ENCODE measurements at places on chromosomes 2 and 18. TPM values are rescaled to one million over a fixed set of nuclear protein-coding genes. Genes with fewer than 3 reads are reported as not detected.
A peak's percentile ranks its signal among the peaks of the same experiment; 100 is the strongest.

Gene RNU2-63P
- total RNA-seq: 7.0 TPM

Gene SKA1
- total RNA-seq: 48.9 TPM

Gene LRATD1
- not detected for total RNA-seq

Gene NDC80
- 91.3 TPM for total RNA-seq

Gene DIPK1C
- total RNA-seq: not detected

Gene EGR4
- not detected for total RNA-seq

Gene GPR39
- not detected for total RNA-seq

Gene PSMA8
- 1.2 TPM for total RNA-seq

Gene HOXD11
- not detected for total RNA-seq

GRCh38 chr2:60547841-60548240 lies 5.6 kb downstream of the BCL11A start:
- DNase-seq: no peak

DNA sequence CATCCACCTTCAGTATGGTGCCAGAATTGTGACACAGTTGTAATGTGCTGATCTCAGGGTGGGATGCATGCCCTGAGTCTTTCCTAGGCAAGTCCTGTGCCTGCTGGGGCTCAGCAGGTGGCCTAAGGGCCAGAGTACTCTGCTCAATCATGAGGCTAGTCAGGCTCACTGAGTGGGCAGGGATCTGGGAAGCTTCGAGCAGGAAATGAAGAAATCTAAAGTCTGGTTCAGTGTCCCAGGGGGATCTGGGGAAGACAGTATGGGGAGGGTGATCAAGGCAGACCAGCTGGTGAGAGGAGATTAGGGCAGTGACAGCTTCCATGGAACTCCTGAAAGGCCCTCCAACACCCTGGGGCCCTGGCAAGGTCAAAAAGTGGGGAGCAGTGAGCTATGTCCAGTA lies 8.9 kb upstream of the ANKRD29 start:
- DNase-seq: no peak

GRCh38 chr2:39852831-39853230 lies 73.8 kb upstream of the THUMPD2 start:
- no peak for DNase-seq

DNA sequence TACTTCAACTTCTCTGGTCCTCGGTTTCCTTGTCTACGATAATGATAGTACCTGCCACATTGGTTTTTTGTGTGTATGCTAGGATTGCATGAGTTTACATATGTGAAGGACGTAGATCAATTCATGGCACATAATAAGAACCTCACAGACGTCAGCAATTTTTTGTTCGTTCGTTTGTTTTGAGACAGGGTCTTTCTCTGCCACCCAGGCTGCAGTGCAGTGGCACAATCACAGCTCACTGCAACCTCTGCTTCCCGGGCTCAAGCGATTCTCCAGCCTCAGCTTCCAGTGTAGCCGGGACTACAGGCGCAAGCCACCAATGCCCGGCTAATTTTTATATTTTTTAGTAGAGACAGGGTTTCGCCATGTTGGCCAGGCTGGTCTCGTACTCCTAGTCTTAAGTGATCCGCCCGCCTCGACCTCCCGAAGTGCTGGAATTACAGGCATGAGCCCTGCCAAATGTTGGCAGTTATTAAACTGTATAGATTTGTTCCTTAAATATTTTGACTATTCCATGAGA lies 756 bp upstream of the SLC35F5 start:
- DNase-seq: peak; percentile 33

DNA sequence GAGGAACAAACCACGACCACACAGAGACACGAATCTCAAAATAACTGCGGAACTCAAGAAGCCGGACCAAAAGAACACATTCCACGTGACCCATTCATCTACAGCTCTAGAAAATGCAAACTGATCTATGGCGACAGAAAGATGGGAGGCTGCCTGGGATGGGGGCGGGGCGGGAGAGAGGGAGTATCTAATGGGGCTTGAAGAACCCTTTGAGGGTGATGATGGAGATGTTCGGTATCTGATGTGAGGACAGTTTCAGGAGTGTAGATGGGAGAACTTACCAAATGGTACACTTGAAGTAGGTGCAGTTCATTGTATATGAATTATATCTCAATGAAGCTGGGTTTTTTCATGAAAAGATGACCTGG lies 34.6 kb upstream of the KLF11 start:
- no peak for DNase-seq

DNA sequence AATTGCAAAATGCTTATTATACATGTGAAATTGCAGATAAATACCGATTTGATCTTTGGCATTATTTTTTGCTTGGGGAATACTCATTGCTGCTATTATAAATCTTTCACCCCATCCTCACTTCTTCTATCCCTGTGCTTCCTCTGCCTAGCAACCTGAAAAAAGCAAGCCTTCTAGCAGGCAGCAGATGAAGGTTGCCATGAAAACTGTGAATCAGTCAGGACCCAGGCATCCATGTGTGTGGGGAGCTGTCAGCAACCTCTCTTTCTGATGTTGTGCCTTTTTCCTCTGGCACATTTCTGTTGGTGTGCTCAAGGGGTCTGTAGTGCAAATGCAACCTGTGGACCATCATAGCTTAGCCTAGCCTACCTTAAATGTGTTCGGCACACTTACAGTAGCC lies 364.2 kb downstream of the LRRTM1 start:
- DNase-seq: no peak

DNA sequence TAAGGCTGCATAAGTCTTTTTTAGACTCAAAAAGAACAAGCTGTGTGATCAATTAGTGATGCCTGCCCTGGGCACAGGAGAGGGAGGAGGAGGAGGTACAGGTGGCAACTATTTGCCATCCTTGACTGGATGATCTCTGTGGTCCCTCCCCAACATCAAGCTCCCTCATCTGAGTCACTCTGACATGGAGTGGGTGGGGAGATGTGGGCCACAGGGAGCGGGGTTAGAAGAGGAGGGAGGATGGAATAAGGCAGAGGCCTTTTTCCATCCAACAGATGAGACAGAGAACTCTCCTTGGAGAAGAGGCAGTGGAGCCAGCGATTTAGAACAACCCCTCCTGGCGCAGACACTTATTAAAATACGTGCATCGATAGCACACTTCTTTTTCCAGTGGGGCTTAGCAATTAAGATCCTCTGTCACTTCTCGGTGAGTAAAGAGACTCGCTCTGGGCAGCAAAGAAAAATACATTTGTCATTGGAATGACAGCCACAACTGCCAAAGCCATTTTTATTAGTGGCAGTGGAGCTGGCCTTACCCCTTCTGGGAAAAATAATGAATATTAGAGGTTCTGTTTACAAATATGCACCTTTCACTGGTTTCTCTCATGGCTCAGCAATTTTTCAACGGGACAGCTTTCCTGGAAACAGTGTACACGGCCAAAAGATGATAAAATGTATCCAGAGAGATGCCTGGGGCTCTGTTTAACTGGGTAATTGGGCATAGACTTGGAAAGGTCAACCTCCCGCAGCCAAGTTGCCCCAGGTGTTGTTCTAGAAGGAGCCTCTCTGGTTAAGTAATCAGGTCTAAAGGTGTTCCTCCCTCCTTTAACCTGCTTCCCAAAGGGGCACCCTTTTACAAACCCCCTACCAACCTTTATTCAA lies 238.4 kb upstream of the CXCR4 start:
- no peak for DNase-seq

- DNase-seq: peak; percentile 69
Measured at GRCh38 chr2:157596992-157597681, 31.5 kb downstream of the ACVR1C start.

DNA sequence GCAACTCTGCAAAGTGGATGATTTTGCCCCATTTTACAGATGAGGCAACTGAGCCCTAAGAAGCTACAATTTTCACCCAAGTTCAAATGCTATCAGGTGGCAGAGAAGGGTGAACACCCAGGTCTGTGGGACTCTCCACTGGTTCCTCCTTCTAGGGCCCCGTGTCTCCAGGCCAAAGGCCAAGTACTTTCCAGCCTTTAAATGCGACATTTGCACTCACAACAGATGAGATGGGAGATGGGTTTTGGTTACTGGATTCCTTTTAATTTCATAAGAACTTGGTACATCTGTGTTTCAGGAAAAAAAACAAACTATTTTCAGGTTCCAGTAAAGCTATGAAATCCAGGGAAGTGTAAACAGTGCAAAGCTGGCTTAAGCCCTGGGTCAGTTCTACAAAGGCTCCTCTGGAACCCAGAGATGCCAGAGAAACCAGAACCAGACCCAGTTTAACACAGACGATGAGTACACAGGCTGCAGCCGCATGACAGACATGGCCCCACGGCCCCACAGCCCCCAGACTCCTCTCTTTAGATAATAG lies 361.7 kb downstream of the ANAPC1 start:
- DNase-seq: no peak

DNA sequence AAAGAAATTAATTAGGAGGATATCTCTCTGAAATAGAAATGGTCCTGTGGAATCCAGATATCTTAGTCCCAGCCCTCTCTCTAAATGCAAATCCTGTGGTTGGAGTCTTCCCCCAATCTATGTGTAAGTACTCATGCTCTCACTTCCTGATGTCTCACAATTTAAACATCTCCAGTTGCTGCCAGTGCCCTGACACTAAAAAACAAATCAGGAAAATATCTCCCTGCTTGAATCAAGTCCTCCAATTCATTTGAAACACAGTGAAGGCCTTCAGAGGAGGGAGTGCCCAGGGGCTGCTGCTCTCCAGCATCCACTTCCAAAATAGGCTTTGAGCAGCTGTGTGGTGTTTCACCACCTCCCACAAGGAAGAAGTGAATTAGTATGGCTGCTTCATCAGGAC lies 413.8 kb downstream of the RAD51AP2 start:
- DNase-seq: no peak

GRCh38 chr2:71504611-71505010 lies 51.2 kb downstream of the DYSF start:
- DNase-seq: no peak

- DNase-seq: no peak
Measured at GRCh38 chr2:25349397-25349796, 7.7 kb upstream of the DNMT3A start.

DNA sequence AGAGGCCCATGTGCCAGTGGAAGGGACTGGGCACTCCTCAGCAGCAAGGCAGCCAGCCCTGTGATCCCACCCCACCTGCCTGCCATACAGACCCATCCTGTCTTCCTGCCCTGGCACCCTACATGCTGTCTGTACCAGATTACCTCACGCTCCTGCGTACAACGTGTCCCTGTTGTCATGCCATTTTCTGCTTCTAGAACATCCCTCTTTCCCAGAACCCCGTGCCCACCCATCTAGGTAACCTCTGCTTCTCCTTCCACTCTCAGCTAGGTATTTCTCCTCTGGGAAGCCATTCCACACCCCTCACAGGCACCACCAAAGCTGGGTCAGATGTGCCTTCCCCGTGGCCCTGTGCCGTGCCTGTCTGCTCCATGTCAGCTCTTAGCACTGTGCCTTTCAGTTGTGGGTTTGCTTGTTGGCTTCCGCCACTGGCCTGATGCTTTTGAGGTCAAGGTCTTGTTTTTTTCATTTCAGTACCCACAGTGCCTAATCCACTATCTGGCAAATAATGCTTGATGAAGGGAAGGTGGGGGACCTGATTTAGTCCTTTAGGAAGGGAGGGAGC lies 71.7 kb upstream of the ALPP start:
- DNase-seq: no peak

- no peak for DNase-seq
Measured at GRCh38 chr18:26901020-26901419, 35.5 kb upstream of the AQP4 start.

DNA sequence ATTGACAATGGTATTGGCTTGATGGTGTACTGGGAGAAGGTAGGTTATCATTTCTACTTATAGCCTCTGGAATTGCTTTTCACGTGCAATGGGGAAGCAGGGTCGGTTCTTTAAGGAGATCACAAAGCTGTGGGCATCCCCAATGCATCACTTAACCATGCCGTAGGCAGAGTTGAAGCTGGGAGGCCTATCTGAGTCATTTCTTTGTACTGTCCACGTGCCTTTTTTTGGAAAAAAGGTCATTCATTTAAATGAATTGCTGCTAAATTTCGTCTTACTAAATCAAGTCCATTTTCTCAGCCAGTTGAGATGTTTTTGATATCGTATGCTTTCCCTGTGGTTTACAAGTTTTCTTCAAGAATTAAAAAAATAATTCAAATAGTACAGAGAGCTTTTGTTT lies 17.2 kb upstream of the GYPC start:
- DNase-seq: peak; percentile 6

DNA sequence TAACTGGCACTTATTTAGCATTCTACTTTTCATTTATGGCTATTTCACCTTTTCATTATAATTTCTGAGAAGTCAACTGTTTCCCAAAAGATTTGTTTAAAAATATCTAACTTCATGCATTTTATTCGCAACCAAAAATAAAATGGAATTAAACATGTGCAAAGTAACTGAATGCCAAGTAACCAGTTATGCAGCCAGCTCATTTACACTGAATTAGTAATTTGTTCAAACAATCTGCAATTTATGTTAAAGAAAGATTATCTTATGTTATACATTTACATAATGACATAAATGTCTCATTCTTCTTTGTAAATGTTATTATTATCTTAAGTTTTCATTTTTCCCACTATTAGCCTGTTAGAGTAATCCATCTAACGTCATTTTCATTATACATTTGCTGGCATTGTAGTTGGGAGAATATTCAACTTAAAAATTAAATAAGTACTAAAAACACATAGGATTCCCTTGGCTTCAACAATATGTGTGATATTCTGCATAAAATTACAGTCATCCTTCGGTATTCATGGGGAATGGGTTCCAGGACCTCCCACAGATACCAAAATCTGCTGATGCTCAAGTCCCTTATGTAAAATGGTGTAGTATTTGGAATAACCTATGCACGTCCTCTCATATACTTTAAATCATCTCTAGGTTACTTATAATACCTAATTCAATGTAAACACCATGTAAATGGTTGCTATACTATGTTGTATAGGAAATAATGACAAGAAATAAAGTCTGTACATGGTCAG lies 43.7 kb upstream of the STAM2 start:
- no peak for DNase-seq

DNA sequence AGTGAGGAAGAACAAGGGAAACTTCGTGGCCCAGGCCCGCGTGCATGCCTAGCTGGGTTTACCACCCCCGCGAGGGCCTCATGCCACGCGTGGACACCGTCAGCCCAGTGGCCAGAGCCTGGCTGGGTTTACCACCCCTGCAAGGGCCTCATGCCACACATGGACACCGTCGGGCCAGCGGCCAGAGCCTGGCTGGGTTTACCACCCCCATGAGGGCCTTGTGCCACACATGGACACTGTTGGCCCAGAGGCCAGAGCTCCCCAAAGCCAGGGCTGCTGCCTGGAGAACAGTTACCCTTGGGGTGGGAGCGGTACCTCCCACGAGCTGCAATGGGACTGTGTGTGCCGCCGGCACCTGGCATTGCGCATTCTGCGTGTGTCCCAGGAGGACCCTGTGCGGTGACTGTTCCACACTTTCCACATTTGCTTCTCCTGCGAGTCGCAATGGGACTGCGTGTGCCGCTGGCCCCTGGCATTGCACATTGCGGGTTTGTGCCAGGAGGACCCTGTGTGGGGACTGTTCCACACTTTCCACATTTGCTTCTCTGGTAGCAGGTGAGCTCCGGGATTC lies 105.6 kb upstream of the CTDP1 start:
- DNase-seq: no peak

GRCh38 chr18:75554644-75555185 lies 127.2 kb upstream of the SMIM21 start:
- no peak for DNase-seq

GRCh38 chr18:35646449-35646848 lies 64.9 kb downstream of the GALNT1 start:
- DNase-seq: no peak

All from activated CD8-positive, alpha-beta T cell treated with anti-CD3 and anti-CD28 coated beads, Interleukin-2, amount 10 ng/mL, durations not matched to agents 7 days and 5 days (primary cell).